ENCODE measurements at places on chromosomes 12 and 14.

GRCh38 chr14:54349713-54350112 is 47.1 kb upstream of the CDKN3 start:
- no peak for DNase-seq

DNA sequence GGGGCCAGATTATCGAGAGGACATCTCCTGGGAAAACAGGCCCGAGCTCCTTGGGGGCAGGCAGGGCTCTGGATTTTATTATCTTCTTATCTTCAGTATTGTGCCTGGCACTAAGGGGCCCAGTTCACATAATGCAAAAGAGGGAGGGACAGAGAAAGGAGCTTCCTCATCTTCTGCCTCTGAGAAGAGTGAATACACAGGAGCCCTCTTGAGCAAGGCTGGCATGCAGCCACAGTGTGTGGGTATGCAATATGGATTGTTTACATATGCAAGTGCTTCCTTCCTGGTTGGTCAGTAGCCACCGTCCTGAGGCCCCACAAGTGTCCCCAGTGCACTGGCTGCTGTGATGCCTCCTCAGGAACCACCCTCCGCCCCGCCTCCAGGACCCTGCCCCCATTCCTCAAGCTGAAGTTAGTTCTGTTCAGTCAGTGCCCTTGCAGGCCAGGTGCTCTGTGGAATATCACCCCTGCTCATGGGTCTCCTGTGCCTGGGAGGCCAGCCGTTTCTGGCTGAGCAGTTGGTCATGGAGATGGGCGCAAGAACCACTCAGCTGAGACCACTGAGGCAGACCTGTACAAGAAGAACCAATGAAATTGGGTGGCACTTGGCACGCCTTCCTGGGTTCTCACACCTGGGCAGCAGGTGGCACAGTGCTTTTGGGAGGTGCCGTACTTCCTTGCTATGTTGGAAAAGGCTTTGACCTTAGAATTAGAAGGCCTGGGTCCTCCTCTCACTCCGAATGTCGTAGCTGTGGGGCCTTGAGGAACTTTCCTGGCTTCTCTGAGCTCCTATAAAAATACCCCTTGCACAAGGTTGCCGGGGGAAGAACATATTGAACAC is 35.1 kb upstream of the ACTN1 start:
- DNase-seq: peak; percentile 8

GRCh38 chr14:100905166-100905565 is 1.6 kb upstream of the RTL1 start:
- no peak for DNase-seq

GRCh38 chr12:46660276-46660675 is 165.5 kb downstream of the SLC38A4 start:
- no peak for DNase-seq

DNA sequence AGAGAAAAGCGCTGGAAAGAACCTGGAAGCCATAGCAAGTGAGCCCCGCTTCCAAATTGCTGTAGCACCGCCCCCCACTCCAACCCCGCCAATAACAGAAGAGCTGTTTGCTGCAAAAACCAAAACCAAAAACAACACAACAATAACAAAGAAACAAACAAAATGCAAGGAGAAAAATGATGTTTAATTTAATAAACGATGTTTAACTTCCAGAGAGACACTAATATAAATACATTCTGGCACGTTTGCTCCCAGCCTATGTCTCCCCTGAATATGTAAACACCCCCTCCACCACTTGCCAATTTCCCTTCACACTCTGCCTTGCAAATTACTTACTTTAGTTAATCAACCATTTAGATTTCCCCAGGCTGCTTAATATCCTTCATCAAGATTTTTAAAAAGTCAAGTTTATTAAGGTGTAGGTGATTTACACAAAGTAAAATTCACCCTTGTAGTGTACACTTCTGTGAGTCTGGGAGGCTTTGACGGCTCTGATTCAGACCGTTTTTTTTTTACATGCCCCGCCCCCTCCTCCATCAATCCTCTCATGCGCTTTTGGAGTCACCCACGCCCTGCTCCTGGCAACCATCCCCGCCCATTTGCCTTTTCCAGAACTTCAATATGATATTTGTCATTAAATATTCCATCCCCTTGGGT is 482 bp upstream of the IFI27L2 start:
- DNase-seq: no peak

DNA sequence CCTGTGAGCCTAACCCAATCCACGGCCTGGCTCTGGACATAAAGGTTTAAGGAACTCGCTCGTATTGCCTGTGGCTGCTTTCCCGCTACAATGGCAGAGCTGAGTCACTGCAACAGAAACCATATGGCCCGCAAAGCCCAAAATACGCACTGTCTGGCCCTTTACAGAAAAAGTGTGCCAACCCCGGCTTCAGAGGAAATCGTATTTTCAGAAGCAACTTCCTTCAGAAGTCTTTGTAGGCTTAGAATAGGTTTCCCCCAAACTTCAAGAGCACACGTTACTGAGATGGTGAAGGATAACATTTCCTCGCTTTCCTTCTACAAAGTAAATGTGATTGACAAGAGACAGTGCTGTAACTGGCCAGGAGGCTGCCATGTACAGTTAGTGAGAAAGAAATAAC is 34.8 kb upstream of the TESC start:
- DNase-seq: no peak

GRCh38 chr12:11729008-11729407 is 79.5 kb downstream of the ETV6 start:
- DNase-seq: no peak

- DNase-seq: no peak
These were observed 23.1 kb downstream of the VASH1 start for GRCh38 chr14:76784266-76784874.

DNA sequence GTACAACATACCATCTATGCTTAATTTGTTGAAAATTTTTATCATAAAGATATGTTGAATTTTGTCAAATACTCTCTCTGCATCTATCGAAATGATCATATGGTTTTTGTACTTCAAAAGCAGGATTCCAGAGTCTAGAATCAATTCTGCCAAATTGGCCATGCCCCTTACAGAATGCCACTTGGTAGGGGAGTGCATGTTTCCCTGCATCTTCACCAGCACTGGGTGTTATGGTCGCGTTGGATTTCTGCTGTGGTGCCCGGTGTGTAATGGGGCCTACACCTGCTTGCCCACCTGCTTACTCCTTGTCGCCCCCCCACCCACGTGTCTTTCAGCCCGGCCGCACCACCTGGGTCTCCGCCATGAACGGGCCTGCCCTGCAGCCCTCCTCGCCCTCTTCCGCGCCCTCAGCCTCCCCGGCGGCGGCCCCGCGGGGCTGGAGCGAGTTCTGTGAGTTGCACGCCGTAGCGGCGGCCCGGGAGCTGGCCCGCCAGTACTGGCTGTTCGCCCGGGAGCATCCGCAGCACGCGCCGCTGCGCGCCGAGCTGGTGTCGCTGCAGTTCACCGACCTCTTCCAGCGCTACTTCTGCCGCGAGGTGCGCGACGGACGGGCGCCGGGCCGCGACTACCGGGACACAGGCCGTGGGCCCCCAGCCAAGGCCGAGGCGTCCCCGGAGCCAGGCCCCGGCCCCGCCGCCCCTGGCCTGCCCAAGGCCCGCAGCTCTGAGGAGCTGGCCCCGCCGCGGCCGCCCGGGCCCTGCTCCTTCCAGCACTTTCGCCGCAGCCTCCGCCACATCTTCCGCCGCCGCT is 12.3 kb downstream of the SH2B3 start:
- DNase-seq: no peak

DNA sequence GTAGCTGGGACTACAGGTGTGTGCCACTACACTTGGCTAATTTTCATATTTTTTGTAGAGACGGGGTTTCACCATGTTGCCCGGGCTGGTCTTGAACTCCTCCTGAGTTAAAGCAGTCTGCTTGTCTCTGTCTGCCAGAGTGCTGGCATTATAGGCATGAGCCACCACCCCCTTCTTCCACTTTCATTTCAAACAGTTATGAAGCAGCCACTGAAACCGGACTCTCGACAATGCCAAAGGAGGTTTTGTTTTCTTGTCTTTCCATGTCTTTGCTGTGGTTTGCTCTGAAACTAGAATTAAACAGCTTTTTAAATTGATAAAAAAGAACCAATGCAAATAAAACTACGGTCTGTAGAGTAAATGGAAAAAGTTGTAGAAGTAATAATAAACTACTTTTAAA is 30.4 kb downstream of the RAP1B start:
- DNase-seq: no peak

GRCh38 chr12:87813476-87814234 is 215.5 kb downstream of the C12orf50 start:
- DNase-seq: no peak

GRCh38 chr14:23300687-23301223 is 1.9 kb downstream of the PPP1R3E start:
- DNase-seq: no peak

Data from SK-N-MC (cell line).